EH (cell line): ENCODE measurements at places on chromosomes 1 and 21.

- DNase-seq, result no peak
Observed at GRCh38 chr1:39721664-39722063, 17.0 kb upstream of the PPIE start.

GRCh38 chr1:65688215-65688566 lies 104.5 kb upstream of the PDE4B start:
- no peak for DNase-seq

DNA sequence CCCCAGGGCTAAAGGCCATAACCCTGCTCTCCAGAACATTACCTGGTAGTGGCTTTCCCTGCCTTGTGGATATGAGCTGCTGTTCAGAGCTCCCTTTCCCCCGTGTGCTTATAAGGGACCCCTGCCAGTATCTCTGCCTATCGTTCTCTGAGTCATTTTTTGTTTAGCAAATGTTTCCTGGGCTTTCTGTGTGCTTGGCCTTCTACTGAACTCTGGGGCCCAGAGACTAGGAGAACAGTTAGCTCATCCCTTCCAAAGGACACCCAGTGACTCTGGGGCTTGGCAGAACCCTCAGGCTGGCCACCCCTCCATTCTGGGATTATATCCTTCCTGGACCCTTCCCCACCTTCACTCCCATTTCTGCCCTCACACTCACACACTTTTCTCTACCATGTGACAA lies 80.8 kb upstream of the POU3F1 start:
- peak; percentile 23 for DNase-seq

- no peak for DNase-seq
Observed at GRCh38 chr1:159406821-159407220, 25.2 kb upstream of the OR10J4 start.

DNA sequence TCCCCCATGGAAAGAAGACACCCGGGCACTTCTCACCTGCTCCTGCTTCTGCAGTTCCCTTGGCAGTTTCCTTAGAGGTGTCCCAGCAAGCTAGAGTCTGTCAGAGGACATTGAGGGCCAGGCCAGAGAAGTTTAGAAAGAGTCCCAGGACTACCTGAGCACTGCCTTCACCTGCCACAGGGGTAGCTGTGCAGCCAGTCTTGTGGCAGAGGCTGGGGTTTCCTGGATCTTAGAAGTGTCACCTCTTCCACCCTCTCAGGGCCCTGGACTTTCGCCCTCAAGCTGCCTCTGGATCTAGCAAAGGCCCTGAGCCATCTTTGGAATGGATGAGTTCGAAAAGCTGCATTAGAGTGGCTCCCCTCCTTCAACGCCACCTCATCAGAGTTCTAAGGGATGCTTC lies 34.9 kb upstream of the BTG2 start:
- no peak for DNase-seq

DNA sequence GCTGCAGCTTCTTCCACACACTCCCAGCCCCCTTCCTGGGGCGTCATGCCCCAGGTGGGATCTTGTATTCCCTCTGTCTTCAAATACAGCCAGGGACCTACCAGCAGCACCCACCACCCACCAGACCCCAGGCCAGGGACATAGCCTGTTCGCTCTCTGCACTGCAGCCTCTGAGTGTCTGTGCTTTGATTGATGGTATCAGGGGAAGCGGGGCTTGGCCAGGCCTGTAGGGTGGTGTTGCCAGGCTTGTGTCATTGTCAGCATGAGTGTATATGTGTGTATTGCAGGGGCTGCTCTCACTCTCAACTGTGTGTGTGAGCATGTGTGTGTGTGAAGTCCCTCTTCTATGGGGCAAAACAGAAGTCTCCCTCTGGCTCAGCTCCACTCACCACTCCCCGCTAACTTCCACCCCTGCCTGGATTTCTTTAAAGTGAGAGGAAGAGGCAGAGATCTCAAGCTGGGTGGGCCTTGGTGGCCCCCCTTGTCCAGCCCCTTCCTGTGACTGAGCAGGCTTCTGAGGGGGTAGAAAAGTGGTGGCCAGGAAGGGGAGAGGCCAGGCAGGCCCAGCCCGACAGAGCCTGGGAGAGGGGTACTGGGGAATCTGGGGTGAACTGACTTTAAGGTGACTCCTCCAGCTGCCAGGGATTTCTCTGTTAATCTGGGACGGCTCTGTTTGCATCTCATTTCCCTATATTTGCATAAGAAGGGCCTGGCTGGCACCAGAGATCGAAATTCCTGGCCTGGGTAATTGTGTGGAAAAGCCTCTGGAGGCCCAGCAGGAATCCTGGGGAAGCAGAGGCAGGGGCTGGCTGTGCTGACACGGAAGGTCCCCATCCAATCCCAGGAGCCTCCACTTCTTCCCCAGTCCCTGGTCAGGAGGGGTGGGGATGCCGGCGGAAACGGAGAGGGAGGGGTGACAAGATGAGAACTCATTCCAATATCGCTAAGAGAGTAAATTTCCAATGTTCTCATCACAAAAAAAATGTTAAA lies 18.6 kb upstream of the ADGRB2 start:
- no peak for DNase-seq

GRCh38 chr1:47235241-47235681 lies 3.2 kb upstream of the TAL1 start:
- no peak for DNase-seq

DNA sequence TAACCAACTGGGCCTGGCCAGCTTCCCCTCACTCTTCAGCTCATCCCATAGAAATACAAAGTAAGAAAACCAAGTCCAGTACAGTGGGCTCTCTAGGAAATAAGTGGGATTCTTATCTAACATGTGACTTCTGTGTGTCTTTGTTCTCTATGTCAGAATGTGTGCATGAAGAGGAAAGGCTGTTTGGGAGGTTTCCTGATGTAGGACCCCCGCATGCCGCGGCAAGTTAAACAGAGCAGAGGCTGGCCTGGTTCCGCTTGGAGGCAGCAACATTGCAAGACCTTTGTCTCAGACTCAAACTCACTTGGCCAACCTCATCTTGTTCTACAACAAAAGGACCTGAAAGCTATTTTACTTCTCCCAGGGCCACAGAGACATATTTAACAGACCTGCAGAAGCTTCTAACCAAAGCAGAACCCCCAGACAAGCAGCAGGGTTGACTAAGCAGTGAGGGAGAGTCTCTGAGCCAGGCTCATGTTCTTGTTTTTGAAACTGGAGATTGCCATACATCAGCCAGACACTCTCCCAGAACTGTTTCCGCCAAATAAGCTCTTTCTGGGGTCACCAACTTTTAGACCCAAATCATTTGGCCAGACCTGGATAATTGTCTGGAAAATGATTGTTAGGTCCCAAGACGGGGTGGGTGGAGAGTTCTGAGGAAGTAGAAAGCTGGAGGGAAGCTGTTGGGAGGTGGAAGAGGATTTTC lies 6.2 kb downstream of the MTARC2 start:
- no peak for DNase-seq

DNA sequence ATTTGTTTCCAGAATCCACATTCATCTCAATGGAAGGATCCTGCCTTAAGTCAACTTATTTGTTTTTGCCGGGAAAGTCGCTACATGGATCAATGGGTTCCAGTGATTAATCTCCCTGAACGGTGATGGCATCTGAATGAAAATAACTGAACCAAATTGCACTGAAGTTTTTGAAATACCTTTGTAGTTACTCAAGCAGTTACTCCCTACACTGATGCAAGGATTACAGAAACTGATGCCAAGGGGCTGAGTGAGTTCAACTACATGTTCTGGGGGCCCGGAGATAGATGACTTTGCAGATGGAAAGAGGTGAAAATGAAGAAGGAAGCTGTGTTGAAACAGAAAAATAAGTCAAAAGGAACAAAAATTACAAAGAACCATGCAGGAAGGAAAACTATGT lies 2.6 kb downstream of the GADD45A start:
- peak; percentile 88 for DNase-seq

DNA sequence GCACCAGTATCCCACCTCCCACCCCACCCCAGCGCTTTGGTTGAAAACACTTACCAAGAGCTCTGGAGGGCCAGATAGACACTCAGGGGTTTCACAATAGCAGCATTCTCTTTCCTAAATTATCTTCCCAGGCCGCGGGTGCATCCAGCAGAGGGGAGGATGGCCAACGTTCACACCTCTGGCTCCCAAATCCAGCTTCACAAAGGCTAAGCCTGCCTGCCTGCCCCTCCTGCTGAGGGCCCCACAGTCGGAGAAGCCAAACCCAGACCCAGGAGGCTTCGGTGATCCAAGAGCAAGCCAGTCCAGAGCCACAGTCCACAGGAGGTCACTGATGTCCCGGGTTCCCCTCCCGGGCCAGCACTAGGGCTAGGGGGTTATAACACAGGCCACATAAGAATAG lies 231.9 kb downstream of the TRABD2B start:
- no peak for DNase-seq

GRCh38 chr1:215022204-215022603 lies 60.3 kb upstream of the KCNK2 start:
- peak; percentile 13 for DNase-seq

DNA sequence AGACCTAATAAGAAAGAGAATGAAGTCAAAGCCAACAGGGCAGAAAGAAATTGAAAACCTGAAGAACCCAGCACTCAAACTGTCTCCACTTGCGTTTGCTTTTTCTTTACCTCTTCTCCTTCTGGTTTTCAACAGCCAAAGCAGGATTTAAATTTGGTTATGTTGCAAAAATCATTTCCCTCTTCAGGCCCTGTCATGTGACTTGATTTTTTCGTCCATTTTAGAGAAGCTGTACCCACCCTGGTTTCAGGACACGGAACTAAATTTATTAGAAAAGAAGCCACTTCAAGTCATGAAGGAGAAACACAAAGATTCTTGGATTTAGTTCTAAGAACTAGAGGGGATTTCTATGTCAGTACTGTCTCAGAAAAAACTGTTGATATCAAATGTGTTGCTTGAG lies 1.0 kb upstream of the SYNJ1 start:
- DNase-seq, result no peak

GRCh38 chr1:220785166-220786056 lies 1.3 kb upstream of the MTARC1 start:
- DNase-seq, result no peak

DNA sequence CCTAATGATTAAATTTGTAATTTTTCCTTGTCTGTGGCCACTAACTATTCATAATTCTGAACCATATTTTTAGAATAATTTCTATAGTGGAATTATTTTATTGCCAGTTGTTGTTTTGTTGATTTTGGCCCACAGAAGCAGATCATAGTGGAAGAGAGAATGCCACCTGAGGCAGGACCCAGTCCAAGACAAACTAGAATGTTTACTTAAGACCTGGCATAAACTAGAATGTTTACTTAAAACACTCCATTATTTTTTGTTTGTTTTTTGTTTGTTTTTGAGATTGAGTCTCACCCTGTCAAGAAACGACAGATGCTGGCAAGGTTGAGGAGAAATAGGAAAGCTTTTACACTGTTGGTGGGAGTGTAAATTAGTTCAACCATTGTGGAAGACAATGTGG lies 310.2 kb downstream of the MRPL39 start:
- no peak for DNase-seq

- DNase-seq, result no peak
Observed at GRCh38 chr1:211742889-211743529, 67.6 kb upstream of the NEK2 start.

DNA sequence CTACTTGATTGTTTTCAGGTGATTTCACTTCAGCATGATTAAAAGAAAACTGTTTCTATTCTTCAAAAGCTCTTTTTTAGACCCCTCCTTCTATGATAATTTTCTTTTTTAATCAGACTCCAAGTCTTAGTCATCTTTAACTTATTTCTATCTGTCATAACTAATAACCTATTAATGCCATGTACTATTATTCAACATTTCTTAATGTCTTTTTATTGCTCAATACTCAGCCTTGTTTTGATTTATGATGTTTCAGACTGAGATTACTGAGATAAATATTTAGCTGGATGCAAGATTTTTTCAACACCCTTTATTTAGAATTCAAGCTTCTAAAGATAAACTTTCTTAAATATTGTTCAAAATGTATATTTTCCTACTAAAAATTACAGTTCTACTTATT lies 53.6 kb downstream of the ATP6V1G3 start:
- no peak for DNase-seq

DNA sequence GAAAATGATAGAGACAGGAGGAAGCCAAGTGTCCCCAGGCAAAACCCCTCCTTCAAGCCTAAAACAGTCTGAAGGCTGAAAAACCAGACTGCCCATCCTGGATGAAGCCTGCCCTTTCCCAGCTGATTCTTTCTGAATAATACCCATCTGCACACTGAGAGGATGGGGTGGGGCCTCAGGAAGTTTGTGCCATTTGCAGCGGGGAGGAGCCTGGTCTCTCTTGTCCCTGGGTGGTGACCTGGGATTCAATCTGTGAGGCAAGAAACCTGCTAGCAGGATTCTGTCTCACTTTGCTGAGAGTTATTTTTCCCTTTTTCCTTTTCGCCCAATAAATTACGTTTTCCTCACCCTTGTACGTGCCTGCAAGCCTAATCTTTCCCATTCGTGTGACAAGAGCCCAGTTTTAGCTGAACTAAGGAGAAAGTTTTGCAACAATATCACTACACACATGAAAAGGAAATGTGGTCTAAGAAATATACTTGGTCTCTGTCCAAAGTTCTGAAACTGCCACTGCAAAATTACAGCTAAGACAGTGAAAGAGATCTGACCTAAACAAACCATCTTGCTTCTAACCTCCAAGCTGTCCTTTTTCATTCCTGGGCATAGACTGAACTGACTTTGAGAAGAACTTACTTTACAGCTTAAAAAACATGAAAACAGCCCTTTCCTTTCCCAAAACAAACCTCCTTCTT lies 105.0 kb downstream of the COP1 start:
- DNase-seq, result peak; percentile 47

- no peak for DNase-seq
Observed at GRCh38 chr1:202046748-202047708, 36.6 kb downstream of the ELF3 start.

- no peak for DNase-seq
Observed at GRCh38 chr1:82589588-82589987, 788.9 kb downstream of the ADGRL2 start.

DNA sequence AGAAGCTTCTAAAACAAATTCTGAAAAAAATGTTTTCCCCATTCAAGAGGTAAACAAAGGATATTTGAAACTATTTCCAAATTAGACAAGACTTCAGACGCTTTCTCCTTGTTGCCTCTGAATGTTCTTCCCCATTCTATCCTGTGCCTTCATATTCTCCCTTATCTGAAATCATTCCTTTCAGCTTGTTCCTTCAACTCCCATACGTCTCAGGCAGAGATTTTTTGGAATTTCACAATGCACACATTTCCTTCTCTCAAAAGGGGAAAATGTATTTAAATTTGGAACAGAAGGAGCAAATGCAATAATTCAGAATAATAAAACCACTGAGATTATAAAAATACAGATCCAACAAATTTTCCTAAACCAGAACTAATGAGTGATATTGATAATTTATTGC lies 198.7 kb upstream of the IVNS1ABP start:
- no peak for DNase-seq

DNA sequence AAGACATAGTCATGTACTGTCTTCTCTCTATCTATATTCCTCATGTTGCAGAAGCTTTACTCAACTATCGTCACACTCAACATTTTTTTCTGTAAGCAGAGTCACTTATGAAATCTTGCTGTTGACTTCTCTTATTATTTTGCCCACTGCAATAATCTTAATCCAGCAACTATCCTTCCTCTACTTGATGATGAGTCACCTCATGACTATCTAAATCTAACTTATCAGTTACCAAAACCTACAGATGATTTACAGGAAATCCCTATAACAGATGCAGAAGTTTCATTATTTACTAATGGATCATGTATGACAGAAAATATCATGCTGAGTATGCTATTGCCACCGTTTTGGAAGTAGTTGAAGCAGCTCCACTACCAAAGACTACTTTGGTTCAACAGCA lies 378.9 kb downstream of the DUSP10 start:
- DNase-seq, result no peak
